Progenitor cell of endocrine pancreas (in vitro differentiated cells): ENCODE measurements at places on chromosomes 1 and 21.

GRCh38 chr1:52920791-52921291, 699 bp downstream of the ECHDC2 start:
- DNase-seq: no peak

DNA sequence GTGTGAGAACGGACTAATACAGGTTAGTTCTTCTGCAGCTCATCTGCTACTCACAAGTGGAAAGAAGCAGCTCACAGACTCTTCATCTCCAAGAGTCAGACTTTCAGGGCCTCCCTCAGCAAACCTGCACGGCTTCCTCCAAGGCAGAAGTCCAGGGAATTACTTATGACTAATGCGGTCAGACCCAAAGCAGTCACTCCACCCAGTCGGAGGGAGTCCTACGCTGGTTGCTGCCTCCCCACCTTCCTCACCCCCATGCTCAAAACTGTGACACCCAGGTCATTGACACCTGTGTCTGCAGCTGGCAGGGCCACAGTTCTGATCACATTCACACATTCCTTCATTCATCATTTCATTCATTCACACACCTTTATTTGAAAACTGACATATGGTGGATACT, 38.4 kb upstream of the PRDM2 start:
- DNase-seq: no peak

GRCh38 chr1:229887043-229887822, 179.8 kb upstream of the GALNT2 start:
- DNase-seq: no peak

GRCh38 chr21:34869545-34869944, 179.6 kb downstream of the RUNX1 start:
- no peak for DNase-seq

GRCh38 chr1:169339773-169340172, 27.8 kb downstream of the NME7 start:
- DNase-seq: no peak

GRCh38 chr1:57423135-57423655, 665 bp downstream of the DAB1 start:
- peak; percentile 11 for DNase-seq

- no peak for DNase-seq
Observed at GRCh38 chr1:205258261-205258691, 30.5 kb downstream of the TMCC2 start.

- DNase-seq: no peak
Observed at GRCh38 chr1:15524021-15524282, at the start of gene CASP9. CASP9 (minus strand) TSS chr1:15524215; CDS start chr1:15524200, 15 bp downstream.

GRCh38 chr1:203351037-203351625, at the start of gene FMOD:
FMOD (minus strand) TSS chr1:203351122; CDS start chr1:203348270, 2,852 bp downstream.
- DNase-seq: no peak

- DNase-seq: no peak
Observed at GRCh38 chr1:98289311-98289710, 368.5 kb upstream of the DPYD start.

GRCh38 chr1:175158170-175158591, 34.4 kb downstream of the KIAA0040 start:
- no peak for DNase-seq

GRCh38 chr1:24955779-24956365, 25.8 kb upstream of the RUNX3 start:
- DNase-seq: no peak

GRCh38 chr1:18602533-18603211, 28.0 kb upstream of the PAX7 start:
- DNase-seq: no peak

DNA sequence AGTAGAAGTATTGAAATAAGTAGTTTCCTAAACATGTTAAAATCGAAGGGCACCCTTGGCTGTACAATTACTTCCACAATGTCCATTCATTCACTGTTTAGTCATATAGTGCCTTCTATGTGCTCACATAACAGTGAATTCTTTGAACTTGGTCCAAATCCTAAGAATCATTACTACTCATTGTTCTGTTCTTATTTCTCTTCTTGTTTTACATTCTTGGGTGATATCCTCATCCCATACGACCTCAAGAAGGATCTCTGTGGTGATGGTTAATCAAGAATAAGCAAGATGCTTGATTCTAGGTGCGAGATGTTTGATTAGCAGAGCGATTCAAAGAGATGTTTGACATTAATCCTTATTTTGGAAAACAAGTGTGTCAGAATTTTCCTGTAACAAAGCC, 667.4 kb upstream of the ZP4 start:
- DNase-seq: no peak

DNA sequence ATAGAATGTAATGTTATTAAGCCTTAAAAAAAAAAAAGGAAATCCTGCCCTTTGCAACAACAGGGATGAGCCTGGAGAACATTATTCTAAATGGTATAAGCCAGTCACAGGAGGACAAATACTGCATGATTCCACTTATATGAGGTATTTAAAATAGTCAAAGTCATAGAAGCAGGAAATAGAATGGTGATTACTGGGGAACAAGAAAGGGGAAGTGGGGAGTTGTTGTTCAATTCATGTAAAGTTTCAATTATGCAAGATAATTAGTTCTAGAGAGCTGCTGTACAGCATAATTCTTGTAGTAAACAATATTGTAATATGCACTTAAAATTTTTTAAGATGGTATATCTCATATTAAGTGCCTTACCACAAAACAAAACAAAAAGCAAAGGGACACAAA, 13.2 kb downstream of the FCER1A start:
- DNase-seq: no peak

GRCh38 chr1:23122023-23122748, 46.5 kb downstream of the LUZP1 start:
- no peak for DNase-seq

- no peak for DNase-seq
Observed at GRCh38 chr1:94528299-94528698, 13.3 kb downstream of the F3 start.
